ENCODE measurements at places on chromosomes 12 and 14.
A peak's percentile ranks its signal among the peaks of the same experiment; 100 is the strongest.

DNA sequence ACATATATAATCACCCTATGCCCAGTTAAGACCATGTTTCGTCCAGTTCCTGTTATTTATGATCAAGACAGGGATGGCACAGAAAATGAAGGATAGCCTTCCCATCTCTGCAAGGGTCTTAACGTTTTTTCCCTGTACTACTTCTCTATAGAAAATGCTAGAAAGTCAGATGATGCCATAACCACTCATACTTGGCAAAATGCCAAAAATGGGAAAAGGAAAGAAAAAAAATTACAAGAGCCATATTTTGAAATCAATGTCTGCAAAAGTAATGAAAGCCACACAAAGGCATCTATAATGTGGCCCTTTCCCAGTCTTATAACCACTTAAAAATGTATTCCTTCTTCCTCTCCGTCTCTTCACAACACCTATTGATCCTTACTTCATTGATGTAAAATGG, 1.8 kb upstream of the MYL6B start:
- no peak for DNase-seq

DNA sequence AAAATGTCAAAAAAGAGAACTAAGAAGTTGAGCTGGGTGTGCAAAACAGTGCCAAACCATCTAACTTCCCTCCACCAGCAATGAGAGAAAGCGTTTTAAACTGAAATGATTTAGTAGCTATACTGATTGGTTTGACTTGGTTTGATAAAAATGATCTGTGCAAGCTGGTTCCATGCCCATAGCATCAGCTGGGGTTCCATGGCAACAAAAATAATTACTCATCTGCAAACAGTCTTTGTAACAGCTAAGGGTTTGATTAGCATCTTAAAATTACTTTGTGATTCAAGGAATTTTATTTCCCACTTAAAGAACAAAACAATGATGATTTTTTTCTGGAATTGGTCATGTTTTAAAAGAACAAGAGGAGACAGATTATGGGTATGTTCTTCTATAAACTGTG, 15.0 kb upstream of the BICD1 start:
- DNase-seq = no peak

DNA sequence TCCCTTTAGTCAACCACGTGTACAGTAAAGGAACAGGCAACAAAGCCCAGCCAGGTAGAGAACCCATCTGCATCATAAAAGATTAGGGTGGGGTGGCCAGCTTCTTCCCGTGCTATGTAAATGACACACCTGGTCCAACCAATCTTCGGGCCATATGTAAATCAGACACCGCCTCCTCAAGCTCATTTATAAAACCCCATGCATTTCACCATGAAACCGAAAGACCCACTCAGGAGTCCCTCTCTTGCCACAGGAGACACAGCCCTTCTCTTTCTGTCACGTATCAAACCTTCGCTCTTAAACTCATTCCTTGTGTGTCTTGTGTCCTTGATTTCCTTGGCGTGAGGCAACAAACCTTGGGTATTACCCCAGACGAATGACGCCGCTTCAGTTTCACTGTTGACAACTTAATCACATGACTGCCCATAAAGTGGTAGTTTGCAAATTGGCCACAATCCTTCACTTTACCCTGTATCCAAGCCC, 59.8 kb upstream of the TBPL2 start:
- no peak for DNase-seq

GRCh38 chr12:94299846-94300245, 151.5 kb downstream of the PLXNC1 start:
- no peak for DNase-seq

DNA sequence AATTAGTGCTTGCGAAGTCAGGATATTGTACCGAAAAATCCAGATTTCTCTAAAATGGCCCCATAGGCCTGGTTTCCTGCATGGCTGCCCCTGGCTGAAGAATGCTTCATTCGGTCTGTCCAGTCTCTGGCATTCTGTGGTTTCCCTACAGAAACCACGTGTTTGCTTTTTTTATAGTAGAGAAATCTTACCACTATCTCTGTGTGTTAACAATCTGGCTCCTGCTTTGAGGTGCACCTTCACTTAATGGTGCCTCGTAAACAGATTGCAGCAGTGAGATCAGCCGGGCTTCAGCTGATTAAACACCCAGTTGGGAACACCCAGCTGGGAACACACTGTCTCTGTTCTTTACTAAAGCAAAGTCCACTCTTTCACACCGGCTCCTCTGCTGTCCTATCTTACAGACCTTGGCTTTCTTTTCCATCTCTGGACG, 6.7 kb upstream of the DNAAF2 start:
- DNase-seq = no peak

- DNase-seq = no peak
These were observed 119.6 kb upstream of the PTPRB start for GRCh38 chr12:70756791-70757190.

DNA sequence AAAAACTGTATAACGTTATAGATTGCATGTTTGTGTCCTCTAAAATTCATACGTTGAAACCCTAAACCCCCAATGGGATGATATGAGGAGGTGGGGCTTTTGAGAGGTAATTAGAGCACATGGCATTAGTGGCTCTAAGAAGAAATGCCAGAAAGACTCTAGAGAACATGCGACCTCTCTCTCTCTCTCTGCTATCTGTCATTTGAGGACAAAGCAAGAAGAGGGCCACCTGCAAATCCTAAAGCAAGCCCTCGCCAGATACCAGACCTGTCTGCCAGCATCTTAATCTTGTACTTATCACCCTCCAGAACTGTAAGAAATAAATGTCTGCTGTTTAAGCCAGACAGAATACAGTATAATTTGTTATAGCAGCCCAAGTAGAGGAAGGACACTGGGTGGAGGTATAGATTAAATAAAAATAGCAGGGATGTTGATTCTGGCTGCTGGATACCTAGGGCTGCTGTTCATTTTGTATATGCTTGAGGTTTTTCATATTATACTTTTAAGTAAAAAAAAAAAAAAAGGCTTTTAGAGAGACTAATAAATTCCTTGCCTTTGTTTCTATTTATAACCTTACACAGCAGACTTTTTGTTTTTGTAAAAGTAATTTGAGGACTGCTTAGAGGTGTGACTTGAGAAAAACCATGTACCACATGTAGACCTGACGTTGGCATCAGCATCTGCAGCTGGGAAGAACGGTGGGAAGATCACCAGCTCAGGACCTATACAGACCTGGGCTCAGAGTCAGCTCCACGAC, 26.9 kb downstream of the MOK start:
- DNase-seq = no peak

DNA sequence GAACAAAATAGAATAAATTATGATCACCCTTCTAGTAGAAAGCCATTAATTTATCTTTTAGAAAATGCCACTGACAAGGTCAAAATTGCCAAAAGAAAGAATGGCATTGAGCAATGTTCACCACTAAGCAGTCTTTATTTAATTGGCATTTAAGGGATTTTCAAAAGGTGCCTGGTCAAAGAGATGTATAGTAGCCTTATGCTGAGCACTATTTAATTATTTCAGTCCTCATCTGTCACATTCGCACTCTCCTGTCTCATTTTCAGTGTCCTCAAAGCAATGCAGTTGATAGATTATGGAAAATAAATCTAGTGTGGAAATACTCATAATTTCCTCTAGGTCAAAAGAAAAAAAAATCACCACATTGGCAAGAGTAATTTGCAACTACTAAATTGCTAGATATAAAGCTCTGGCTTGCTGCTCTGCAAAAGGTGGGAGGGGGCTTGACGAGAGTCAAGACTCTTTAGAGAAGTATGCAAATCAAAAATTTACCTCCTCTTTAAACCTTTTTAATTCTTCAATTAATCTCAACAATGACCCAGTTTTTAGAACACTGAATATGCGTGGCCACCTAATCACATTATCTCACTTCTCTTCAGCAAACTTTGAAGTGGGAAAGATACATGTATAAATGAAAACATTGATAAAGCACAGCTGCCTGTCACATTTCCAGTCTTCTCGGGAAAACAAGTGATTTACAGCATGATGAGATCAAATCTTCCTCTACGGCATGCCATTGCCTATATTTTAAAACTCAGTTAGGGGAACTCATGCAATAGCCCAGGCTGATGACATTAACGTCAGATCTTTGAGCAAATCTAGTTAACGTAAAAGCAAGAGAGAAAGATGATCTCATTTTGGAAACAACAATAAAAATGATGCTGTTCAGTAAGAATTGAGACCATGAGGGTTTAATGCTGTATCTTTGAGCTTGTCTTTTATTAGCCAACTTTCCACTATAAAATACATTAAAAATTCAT, 373.1 kb upstream of the DCN start:
- no peak for DNase-seq

GRCh38 chr14:67583711-67584644, 16.1 kb downstream of the PIGH start:
- DNase-seq = peak; percentile 36

- DNase-seq = no peak
These were observed 14.7 kb downstream of the CPSF6 start for GRCh38 chr12:69254046-69254445.

DNA sequence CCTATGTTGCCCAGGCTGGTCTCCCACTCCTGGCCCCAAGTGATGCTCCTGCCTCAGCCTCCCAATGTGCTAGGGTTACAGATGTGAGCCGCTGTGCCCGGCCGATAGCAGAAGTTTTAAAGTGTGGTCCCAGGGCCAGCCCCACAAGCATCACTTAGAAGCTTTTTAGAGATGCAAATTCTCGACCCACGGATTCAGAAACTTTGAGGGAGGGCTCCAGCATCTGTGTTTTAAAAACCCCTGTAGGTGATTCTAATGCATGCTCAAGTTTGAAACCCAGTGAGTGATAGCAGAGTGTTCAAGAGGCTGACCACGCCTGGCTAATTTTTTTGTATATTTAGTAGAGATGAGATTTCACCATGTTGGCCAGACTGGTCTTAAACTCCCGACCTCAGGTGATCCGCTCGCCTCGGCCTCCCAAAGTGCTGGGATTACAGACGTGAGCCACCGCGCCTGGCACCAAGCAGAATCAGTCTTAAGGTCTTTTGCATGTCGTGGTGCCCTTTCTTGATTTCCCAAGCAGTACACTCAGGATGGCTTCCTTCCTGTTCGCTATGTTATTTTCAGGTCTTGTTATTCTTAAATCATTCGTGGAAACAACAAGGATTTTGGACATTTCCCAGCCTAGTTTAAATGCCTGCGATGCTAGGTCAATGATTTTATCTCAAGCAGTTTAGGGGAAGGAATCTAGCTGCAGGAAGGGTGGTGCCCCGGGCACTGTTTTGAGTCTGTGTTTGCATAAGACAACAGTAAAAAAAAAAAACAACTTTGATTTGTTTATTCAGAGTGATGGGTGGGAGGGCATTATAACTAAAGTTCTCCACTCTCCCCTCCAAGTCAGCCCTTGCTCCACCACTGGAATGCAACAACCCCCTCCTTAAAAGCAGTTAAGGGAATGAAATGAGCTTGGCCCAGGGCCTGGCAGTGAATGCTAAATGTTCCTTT, 9.2 kb upstream of the RILPL2 start:
- DNase-seq = no peak

- DNase-seq = no peak
These were observed 108.3 kb upstream of the CPSF6 start for GRCh38 chr12:69131077-69131476.

DNA sequence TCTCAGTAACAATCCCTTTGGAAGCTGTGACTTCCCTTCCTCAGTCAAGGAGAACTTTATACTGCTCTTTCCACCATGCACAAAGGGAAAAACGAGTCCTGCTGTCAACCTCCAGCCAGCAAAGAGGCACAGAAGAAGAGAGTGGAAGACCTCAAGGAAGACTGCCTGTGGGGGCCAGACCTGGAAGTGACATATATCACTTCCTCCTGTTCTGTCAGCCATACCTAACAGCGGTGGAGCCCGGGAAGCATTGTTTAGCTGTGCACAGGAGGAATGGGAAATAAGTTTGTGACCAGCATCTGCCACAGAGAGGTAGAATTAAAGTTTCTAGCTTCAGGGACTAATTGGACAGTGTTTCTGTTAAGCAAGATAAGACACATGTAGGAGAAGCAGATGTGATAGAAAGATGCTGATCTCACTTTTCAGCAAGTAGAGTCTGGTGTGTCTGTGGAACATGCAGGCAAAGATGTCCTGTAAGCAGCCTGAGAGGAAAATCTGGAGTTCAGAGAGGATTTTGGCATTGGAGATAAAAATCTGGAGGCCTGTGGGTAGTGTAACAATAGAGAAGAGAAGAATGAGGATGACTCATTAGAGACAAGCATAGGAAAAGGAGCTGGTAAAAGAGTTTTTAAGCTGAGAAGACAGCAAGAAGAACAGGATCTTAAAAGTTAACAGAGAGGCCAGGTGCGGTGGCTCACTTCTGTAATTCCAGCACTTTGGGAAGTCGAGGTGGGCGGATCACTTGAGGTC, 141.6 kb upstream of the CPSF6 start:
- no peak for DNase-seq

- DNase-seq = no peak
These were observed 1.1 kb downstream of the SP1 start for GRCh38 chr12:53380794-53381730.

DNA sequence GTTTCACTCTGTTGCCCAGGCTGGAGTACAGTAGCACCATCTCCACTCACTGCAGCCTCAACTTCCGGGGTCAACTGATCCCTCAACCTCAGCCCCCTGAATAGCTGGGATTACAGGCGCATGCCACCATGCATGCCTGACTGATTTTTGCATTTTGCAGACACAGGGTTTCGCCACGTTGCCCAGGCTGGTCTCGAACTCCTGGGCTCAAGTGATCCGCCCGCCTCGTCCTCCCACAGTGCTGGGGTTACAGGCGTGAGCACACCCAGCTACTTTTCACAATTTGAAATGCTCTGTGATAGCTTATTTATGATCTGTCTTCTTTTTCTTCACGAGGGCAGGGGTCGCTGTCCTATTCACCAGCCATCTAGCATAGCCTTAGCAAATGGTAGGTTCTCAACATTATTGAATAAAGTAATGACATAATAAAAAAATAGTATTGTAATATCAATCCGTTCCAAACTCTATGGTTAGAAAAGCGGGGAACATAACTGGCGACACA, 477 bp upstream of the DDX47 start:
- DNase-seq = no peak

DNA sequence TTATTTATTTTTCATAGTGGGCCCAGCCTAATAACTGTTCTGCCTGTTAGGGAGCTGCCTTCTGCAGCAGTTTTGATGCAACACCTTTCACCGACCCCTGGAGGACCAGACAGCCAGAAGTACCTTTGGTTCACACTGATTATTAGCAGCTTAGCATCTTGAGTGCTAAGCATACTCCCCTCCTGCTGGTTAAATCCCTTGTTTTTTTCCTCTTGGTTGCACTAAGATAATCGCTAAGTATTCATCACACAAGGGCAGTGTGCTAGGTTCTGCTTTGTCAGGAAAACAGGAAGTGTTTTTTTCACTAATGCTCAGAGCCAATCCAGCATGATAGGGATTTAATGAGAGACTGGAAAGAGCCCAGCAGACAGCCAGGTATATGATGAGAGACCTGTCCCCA, 437.0 kb downstream of the FUT8 start:
- DNase-seq = no peak

DNA sequence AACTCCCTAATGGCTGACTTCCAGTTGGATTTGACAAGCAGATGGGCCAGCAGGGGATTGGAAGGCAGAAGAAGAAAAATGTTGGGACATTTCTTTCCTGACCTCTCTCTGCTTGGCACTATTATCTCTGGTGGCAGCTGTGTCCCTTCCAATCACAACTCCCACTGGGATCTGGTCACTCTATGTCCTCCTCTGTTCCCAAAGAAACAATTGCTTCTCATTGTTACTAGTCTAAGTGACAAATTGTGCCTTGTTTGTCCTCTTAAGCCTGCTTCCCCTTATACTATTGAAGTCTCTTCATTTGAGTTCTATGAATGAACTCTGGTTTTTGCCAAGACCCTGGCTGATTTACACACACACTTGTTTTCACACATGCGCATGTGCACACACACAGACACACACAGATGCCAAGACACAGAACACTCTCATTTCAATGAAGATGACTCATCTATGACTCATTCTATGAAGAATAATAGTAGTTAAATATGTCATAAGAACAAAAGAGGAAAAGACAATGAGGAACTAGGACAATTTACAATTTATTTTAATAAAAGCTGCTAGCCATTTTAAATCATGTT, 83.0 kb upstream of the FAR2 start:
- DNase-seq = peak; percentile 27
